Stimulated activated CD4-positive, alpha-beta T cell treated with anti-CD3 and anti-CD28 coated beads, Interleukin-4, amount 100 ng/mL, for 24 hours (primary cell): ENCODE measurements at places on chromosomes 6 and 20.
A peak's percentile ranks its signal among the peaks of the same experiment; 100 is the strongest.

GRCh38 chr6:88477413-88477812 is 311.3 kb upstream of the CNR1 start:
- DNase-seq: no peak

DNA sequence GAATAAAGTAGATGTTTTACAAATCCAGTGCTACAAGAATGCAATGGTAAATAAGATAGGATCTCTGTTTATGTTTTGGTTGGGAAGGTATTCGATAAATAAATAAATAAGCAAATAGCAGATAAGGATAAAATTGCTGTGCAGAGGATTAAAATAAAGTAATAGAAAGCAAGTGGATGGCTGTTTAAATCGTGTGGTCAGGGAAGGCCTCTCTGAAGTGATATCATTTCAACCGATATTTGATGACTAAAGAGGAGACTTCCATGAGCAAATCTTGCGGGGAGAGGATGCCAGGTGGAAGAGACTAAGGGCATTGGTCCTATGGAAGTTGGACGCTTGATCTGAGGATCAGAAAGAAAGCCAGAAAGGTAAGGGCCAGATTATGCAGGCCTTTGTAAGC is 92.0 kb upstream of the CCN2 start:
- DNase-seq: no peak

GRCh38 chr20:18005990-18006364 is 37.2 kb downstream of the MGME1 start:
- no peak for DNase-seq

GRCh38 chr20:10629946-10630650 is 43.7 kb downstream of the JAG1 start:
- DNase-seq: no peak

- DNase-seq: no peak
Observed at GRCh38 chr6:83711958-83712357, 3.1 kb upstream of the SNAP91 start.

DNA sequence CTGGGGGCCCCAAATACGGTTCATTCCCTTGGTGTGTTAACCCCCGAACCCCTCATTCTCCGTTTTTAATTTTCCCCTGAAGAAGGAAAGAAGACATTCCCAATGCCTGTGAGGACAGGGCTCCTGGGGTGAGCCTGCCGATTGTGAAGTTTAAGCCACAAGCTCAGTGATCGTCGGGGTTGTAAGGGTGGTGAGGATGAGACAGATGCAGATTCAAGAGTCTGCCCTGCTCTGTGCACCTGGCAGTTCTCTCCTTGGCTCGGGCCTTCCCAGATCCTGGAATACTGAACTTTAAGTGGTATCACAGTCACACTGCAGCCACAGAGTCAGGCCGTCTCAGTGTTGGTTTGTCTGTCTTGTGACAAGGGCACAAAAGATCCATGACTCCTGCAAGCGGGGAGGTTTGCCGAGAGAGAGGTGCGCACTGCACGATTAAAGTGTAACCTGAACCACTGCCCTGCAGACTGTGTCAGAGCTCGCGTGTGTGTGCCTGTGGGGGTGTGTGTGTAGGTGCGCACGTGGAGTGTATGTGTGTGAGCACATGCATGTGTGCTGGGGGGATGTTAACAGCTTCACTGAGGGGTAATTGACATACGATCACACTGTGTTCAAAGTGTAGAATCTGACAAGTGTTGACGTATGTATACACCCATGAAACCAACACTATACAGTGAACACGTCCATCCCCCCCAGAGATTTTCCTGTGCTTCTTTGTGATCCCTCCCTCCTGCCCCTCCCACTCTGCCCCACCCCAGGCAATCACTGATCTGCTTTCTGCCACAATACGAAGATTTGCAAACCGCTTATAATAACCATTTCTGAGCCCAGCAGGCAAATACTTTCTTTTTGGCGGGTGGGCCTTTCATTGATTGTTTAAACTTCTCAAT is 38.9 kb downstream of the RPP40 start:
- no peak for DNase-seq

GRCh38 chr20:36644032-36644705 is 1.8 kb downstream of the SLA2 start:
- DNase-seq: peak; percentile 63

DNA sequence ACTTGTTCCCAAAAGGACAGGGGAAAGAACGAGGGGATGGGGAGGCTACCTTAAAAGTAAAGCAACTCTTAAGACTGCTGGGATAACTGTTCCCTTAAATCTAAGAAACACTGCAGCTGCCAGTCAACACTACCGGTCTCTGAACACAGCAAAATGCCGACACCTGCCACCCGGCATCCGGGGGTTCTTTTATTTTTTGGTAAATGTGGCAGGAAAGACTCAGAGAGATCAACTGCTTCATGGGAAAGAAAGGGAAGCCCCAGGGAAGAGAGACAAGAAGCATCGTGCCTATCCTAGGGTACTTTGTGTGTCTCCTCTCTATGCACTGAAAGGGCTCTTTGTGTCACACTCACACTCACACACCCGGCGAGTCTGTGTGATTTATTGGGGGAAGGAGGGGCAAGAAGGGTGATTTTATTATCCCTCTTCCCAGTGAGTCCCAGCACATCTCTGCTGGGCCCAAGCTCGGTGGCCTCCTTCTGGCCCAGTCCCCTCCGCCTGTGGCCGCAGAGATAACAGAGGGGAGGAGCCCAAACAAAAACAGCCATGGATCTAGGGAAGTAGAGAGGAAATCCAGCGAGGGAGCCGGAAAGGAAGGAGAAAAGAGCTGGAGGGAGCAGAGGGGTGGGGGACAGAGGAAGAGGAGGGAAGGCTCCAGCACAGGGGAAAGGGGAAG is 1.4 kb downstream of the FYN start:
- peak; percentile 36 for DNase-seq

DNA sequence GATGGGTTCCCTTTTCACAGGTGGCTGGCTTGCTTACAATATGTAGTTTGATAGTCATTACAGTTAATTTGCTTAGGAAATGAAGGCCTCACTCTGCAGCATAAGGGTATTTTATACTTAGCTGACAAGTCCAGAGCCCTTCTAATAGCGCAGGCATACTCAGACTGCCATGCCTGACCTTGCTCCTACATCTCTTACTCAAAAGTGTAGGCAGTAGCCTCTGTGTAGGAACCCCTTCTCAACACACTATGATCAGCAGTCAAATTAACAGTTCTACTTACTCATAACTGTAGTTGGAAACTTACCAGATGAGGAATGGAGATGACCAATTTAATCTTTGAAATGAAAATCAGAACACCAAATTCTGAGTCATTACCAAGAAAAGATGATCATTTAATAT is 373.5 kb downstream of the TBC1D32 start:
- no peak for DNase-seq

DNA sequence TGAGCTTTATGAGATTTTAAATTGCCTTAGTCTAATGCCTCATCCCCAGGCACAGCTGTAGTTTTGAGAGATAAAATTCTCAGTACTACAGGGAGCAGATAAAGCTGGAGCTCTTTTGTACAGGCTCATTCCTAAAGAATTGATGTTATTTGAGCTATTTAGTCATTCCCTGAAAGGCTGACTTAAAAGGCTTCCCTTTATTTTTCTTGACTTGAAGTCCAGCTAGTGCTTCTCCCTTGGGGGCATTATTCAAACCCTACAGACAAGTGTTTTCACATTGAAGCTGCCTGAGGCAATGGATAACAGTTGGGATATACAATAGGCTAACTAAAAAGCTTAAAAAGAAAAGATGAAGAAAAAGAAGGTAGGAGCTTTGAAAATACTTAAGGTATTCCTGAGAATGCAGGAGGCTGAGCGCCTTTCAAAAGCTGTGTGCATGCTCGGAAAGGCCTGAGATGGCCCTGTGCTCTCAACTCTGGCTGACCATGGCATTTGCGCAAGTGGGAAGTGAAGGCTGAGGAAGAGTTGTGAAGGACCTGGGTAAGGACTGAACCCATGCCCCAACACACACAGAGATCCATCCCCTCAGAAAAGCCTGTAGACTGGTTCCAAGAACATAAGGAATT is 315.1 kb downstream of the SMOC2 start:
- DNase-seq: no peak

DNA sequence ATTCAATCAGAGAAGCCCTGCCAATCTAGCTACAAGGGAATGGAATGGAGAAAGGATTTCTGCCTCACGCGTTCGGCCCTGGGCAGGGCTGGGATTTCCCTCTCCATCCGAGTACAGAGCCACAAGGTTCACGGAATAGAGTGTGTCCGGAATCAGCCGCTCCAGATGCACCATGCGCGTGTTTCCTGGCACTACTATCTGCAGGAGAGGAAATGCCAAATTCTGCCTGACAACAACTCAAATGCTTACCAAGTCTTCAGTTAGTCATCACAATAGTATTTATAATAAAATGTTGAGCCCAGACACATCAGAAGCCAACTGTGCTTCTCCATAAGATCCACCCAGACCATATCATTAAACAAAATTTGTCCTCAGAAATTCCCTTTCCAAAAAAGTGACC is 75.1 kb downstream of the COL12A1 start:
- no peak for DNase-seq

DNA sequence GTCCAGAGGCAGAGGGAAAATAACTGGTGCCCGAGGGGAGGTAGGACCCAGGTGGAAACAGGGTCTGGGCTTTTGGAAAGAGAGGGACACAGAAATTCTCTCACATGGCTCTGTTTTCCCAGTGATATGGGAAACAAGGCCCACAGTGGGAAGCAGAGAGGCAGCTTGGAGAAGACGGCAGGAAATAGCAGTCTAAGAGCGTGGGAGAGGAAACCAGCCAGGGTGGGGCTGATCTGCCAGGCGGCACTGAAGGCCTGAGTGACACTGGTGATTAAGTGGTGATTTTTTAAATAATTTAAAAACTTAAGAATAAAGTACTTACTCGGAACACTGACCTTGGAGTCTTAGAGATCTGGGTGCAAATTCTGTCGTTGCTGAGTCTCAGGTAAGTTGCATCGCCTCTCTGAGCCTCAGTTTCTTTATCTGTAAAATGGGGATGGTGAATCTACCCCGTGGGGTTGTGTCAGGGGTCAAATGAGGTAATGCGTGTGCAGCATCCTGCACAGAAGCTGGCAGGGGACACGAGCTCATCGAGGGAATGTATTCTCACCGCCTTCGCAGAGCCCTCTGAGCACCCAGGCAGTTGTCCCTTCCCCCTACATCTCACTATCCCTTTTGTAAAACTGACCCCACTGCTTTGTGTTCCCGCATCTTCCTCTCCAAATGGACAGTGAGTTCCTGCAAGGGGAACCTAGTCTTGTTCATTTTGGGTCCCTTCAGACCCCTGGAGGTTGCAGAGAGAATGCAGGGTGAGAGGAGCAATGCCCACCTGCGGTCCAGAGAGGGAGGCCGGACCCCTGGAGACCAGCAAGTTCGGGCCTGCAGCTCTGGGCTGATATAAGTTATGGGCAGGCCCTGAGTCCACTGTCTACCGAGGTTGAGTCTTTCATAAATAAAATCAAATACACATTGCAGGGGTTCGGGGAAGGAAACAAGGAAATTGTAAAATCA is 228.6 kb upstream of the PMEPA1 start:
- no peak for DNase-seq

DNA sequence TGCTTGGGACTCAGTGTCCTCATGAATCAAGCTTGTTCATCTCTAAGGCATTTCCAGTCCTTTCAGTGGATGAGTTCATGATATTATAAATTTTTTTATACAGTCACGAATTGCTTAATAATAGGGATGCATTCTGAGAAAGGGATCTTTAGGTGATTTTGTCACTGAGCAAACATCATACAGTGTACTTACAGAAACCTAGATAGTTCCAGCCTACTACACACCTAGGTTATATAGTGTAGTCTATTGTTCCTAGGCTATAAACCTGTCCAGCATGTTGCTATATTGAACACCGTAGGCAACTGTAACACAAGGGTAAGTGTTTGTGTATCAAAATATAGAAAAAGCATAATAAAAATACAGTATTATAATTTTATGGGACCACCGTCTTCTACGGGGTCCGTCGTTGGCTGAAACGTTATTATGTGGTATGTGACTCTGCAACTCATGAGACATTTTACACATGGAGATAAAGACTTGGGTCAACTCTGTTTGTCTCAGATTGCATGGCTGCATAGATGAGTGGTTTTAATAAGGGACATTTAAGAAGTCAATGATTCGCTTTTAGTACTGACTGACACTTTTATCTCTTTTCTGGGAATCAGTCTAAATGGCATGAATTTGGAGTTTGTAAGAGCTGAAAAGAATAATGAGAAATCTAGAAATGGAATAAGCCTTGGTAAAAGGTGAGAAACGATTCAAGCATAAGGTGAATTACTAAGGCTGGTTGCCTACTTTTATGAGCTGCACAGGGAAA is 33.2 kb downstream of the CLIC5 start:
- no peak for DNase-seq

- no peak for DNase-seq
Observed at GRCh38 chr6:29710281-29710941, 12.8 kb upstream of the HLA-F start.

DNA sequence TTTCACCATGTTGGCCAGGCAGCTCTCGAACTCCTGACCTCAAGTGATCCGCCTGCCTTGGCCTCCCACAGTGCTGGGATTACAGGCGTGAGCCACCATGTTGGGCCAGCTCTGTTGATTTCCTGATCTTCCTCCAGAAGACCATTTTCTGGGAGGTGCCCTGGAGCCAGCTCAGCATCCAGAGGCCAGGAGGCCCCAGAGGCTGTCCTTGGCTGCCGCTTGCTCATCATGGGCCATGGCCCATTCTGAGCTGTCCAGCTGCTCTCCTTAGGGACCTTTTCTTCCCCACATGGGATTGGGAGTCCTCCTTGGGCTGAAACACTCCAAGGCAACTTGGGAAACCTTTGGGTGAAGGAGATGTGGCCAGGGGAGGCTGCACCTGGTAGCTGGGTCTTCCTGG is 15.4 kb downstream of the LRRC73 start:
- no peak for DNase-seq

DNA sequence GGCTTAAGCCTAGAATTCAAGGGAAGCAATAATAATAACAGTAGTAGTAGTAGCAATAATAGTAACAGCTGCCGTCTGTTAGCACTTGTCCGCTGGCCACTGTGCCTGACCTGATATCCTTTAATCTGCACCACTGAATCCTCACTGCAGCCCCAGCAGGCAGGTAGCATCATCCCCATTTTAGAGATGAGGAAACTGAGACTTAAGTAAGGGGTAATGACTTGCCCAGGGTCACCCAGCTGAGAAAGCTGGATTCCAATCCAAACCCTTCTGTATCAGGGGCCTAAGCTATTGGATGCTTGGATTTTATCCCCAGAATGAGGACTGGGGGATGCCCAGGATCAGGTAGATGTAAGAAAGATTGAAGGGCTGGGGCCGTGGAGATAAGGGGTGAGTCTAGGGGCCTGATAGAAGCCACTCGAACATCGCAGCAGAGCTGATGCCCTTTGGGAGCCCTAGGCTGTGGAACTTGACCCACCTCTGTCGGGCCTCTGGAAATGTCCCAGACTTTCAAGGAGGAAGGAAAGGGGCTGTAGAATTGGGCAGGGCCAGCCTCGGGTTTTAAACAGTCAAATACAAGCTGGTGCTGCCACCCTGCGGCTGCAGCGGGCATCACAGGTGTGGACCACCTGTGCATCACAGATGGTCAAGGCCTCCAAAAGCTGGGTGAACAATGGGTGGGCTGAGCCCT is 102.1 kb upstream of the MYL9 start:
- DNase-seq: peak; percentile 69

DNA sequence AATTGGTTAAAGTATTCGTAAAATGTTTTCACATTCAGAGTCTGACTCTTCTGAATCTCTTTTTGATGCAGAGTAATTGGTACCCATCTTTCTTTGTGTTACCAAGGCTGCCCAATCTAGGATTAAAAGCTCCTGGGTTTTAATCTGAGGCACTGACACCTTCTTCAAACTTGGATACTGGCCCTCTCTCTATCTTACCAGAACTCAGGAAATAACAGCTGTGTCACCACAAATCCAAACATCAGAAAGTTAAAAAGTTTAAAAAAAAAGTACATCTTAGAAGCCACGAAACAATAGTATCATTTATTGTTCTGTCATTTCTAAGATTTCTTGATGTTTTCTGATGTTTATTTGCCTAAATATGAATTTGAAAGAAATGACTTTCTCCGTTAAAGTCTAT is 255.5 kb upstream of the RUNX2 start:
- DNase-seq: no peak
